ENCODE measurements at places on chromosomes 11 and 22.

DNA sequence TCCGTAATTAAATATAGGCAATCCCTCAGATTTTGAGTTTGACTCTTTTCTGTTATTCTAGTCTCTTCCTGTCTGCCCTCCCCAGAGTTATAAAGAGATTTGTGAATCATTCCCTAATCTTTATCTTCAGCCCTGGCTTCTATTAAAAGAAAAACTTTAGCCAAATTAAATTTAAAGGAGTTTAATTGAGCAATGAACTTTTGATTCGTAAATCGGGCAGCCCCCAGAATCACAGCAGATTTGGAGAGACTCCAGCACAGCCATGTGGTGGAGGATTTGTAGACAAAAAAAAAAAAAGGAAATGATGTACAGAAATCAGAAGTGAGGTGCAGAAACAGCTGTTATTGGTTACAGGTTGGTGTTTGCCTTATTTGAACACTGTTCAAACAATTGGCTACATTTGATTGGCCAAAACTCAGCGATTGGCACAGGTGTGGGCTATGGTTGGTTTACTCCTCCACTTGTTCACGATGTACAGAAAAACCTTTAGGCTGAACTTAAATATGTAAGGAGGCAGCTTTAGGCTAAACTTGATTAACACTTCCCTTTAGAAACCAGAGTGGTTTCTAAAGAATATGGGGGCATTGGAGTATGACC, 2.3 kb upstream of the ALKBH8 start:
- no peak for DNase-seq

GRCh38 chr11:126704096-126704495, 296.5 kb downstream of the KIRREL3 start:
- DNase-seq, result no peak

- DNase-seq, result no peak
Observed at GRCh38 chr11:17366495-17366894, 14.9 kb downstream of the NCR3LG1 start.

GRCh38 chr11:99371257-99371656, 350.5 kb downstream of the CNTN5 start:
- no peak for DNase-seq

- no peak for DNase-seq
Observed at GRCh38 chr11:69919659-69920344, 100.6 kb upstream of the FGF3 start.

- no peak for DNase-seq
Observed at GRCh38 chr22:30314915-30315314, 11.8 kb downstream of the TBC1D10A start.

GRCh38 chr22:47329727-47330650, 567.5 kb downstream of the TBC1D22A start:
- DNase-seq, result no peak

DNA sequence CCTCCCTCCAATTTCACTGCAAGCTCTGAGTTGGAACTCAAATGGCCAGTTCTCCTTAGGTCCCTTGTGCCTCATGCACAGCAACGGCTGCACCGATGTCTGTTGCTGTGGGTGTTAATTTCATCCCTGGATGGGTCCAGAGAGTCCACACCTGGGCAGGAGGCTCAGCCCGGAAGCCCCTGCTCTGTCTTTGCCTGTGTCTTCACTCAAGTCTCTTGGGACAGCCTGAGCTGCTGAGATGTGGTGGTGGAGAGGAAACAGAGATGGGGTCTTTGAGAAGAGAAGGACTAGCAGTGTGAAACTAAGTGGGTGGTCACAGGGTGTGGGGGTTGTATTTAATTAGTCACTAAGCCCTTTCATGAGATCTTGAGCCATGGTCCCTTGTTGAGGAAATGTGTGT, 109.3 kb downstream of the NECTIN1 start:
- DNase-seq, result no peak

DNA sequence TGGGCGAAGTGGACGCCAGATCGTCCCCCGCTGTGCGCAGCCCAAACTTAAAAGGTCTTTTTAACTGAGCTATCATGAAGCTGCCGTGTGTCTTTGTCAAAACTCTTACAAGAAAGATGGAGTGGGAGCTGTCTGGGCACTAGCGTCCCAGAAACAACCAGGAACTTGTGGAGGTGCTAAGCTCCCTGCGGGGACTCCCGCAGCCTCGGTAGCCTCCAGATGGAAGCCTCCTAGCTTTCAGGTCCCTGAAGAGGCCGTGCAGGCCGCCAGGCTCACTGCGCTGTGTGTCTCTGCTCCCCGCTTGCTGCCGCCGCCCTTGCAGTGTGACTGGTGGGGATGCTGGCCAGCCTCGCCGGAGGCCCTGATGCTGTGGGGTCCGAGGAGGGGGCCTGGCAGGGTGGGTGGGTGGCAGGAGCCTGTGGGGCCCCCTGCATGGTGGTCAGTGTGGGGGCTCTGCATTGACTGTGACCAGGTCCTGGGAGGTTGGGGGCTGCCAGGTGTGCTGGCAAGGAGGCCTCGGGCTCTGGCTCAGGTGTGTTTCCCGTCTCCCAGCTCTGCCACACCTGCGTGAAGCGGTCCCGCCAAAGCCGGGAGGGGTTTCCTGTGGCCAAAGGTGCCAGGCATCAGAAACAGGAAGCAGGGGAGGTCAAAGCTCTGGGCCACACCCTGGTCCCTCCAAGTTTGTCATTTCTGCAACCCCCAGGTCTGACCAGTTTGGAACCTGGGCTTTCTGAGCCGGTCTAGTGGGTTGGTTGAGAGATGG, 1.2 kb downstream of the TRABD start:
- DNase-seq, result no peak

DNA sequence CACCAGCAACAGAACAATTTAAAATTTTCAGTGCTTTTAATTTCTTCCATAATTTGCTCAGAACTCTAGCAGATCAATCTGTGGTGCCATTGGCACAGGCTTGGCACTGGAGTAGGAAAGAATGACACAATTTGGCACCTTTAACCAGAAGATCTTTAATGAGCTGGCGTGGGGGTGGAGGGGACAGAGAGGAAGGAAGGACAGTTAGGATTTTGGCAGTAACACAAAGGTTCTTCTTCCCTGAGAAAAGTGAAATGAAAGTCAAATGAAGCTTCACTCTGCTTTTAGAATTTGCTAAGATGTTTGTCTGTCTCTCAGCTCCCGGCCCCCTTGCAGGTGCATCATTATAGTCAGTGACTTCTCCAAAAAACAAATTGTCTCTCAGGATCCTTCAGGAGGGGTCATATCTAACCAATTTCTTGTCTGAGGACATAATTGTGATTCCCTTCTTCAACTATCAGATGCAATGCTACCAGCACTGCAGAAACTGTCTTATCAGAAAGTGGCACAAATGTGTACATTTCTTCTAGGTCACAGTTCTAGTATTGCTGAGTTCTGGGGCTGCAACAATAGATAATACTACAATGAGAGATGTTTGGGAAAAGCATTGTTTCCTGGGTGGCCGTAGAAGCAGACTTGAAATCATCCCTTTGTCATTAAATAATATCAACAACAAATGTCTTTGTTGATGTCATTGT, 66.8 kb downstream of the CSTPP1 start:
- DNase-seq, result no peak

DNA sequence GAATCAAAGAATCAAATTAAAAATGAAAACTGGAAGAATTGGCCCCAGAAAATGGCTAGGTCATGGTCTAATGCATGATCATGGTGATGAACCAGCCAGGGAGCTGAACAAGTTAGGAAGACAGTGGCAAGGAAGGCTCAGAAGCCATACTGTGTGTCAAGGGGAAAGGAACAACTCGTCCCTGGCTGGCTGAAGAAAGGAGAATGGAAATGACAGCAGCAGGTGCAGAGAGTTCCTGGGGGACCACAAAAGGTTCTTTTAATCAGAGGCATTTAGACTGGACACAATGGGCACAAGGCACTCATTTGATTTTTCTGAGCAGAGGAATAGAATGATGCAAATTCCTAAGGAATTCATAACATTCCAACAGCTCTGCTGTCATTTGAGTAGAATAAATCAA, 209.9 kb downstream of the LARGE1 start:
- DNase-seq, result no peak

DNA sequence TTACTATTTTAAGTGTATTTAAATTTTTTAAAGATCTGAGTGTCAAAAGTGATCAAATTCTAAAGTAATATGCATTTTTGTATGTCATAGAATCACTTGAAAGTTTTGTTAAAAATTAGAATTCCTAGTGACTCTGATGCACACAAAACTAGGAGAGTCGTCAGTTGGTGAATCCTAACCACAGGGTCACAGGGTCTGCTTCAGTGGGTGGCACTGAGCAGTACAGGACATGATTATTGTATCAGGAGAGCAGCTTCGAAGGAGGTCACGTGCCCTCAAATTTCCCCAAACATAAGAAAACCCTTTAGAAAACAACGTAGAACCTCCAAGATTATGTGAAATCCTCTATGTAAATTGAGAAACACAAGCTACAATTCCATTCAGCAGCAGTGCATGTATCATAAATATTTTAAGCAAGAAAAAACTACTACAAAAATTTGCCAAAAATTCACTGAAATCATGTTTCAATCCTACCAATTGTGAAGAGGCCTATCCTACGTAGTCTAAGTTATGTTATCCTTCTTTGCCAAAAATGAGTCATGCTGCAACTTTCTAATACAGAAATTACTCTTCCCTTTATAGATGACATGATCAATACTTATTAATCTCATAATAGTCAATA, 323.6 kb downstream of the AASDHPPT start:
- DNase-seq, result no peak

DNA sequence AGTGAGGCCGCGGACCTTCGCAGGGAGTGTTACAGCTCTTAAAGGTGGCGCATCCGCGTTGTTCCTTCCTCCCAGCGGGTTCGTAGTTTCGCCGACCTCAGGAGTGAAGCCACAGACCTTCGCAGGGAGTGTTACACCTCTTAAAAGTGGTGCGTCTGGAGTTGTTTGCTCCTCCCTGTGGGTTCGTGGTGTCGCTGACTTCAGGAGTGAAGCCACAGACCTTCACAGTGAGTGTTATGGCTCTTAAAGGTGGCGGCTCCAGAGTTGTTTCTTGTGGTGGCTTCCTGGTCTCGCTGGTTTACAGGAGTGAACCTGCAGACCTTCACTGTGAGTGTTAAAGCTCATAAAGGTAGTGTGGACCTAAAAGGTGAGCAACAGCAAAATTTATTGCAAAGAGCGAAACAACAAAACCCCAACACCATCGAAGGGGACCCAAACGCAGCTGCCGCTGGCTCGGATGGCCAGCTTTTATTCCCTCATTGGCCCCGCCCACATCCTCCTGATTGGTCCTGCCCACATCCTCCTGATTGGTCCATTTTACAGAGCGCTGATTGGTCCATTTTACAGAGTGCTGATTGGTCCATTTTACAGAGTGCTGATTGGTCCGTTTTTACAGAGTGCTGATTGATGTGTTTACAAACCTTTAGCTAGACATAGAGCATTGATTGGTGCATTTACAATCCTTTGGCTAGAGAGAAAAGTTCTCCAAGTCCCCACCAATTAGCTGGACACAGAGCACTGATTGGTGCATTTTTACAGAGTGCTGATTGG, 1.2 kb upstream of the TMEM45B start:
- no peak for DNase-seq

DNA sequence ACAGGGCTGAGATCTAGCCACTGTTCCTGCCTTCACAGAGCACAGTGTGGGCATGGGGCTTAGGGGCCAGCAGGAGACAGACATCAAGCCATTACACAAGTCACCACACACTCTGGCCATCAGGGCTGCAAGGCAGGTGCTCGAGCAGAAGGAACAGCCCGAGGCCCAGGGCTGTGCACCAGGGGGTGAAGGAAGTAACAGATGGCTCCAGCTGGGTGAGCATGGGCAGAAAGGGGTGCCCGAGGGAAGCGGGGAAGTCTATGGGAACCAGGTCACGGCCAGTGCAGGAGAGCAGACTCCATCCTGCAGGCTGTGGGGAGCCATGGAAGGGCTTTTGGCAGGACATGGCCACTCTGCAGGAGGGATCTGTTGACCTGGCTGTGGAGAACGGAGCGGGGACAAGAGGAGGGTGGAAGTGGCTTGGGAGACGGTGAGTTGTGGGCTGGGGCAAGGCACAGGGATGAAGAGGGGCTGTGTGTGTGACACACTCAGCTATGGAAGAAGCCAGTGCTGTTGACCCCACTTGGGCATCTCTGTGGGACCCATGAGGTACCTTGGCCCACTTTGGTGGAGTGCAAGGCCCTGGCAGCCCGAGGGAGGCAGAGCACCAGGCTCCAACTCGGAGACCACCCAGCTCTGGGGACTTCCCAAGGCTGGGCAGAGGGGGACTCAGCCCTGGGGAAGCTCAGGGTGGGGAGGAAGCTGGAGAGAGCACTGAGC, 3.6 kb downstream of the C11orf68 start:
- DNase-seq, result no peak

DNA sequence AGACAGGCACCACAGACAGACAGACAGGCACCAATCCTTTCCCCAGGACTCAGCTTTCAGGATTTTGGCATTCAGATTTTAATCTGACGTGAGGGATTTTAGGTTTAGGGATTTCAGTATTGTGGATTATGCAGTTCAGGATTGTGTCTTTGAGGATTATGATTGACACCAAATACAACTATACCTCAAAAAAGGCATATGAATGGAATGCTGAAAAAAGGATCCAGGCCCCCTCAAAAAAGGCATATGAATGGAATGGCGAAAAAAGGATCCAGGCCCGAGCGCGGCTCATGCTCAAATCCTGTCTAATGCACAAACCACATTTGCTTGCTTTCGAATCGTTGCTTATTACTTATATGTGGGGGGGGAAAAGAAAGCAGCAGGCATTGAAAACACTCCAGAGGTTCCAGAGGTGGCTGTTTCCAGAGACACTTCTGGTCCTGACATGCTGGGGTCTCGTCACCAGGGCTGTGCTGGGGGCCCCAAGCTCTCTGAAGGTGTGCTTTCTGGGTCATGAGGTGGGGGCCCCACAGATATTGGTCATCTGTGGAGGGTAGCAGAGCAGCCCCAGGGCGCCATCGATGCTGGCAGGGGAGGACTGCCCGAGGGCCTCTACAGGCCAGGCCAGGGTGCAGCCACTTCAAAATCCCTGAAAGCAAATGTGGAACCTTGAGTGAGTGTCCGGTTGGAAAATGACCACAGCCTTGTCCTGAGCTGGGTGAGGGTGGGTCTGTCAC, 16.8 kb upstream of the OSBPL5 start:
- no peak for DNase-seq

GRCh38 chr22:24504956-24505736, 10.0 kb downstream of the UPB1 start:
- DNase-seq, result no peak

- DNase-seq, result no peak
Observed at GRCh38 chr22:41544671-41545476, 604 bp upstream of the POLR3H start.

Measured in brain pericyte (primary cell).